Activated T-cell treated with anti-CD3 and anti-CD28 coated beads for 4 hours (primary cell): ENCODE measurements at places on chromosomes 6 and 20.

DNA sequence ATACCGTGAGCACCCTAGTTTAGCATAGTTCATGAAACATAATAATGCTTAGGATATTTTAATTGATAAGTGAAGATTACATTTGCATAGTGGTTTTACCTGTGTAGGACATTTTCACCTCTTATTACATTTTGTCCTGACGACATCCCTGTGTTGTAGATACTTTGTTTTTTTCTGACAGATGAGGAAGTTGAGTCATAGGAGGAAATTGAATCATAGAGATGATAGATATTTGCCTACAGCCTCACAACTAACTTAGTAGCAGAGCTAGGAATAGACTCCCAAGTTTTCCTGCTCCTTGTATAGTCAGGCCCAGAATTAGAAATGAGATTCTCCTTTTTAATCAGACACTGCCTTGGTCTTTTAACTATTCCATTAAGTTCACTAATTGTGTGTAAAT lies 100.5 kb upstream of the SUPT3H start:
- DNase-seq = no peak

- no peak for DNase-seq
Observed at GRCh38 chr20:50870561-50871161, 60.6 kb downstream of the ADNP start.

DNA sequence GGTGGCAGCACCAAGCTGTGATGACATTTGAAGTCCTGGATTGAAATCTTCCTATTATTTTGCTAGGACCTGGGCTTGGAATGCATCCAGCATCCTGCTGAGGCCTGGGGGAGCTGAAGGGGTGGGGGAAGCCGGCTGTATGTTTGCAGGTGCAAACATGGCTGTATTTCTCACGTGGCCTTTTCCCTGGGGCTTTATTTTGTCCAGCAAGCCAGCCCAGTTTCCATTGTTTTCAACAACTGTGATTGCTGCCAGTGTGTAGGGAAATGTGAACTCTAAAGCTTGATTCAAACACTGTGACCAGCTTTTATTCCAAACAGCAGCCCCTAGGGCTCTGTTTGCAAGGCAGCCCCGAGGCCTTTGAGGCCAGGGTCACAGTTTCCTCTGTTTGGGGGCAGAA lies 683.0 kb downstream of the DHX35 start:
- no peak for DNase-seq

- no peak for DNase-seq
Observed at GRCh38 chr20:17849901-17850683, 118.5 kb downstream of the SNX5 start.

GRCh38 chr6:5093231-5094015 lies 8.3 kb downstream of the PPP1R3G start:
- DNase-seq = no peak
